NCI-H1105 (cell line): ENCODE measurements at places on chromosomes 16 and 17.

- DNase-seq, result no peak
Observed at GRCh38 chr17:6639014-6639585, 1.4 kb downstream of the KIAA0753 start.

- DNase-seq, result no peak
Observed at GRCh38 chr16:85838876-85839585, 39.5 kb downstream of the COX4I1 start.

DNA sequence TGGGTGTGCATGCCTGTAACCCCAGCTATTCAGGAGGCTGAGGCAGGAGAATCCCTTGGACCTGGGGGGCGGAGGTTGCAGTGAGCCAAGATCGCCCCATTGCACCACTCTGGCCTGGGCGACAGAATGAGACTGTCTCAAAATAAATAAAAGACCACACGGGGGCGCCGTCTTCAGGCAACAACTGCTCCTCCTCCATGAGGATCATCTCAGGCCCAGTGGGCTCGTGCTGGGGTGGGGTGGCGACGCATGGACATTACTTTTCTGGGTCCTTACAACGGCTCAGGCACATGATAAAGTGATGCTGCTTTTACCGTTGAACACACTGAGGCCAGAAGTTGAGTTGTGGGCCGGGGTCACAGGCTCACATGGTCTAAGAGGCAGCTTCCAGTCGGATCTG, 56.2 kb downstream of the PRMT7 start:
- DNase-seq, result no peak

DNA sequence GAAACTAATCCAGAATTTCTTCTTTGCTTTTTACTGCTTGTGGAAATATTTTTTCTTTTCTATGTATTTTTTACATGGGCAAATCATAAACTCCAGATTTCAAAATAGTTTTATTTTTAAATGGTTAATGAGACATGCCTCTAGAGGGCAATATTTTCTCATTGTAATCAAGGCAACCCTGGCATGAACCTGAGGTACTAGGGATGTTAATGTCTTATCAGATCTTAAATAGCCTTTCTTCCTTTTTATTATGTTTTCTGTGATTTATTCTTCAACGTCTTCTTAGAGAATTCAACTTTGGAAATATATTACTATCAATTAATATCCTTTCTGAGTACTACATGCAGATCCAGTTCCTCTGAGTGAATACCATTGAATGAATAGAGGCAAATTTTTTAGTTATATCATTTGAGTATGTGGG, 324.7 kb downstream of the BCAS3 start:
- peak; percentile 24 for DNase-seq

DNA sequence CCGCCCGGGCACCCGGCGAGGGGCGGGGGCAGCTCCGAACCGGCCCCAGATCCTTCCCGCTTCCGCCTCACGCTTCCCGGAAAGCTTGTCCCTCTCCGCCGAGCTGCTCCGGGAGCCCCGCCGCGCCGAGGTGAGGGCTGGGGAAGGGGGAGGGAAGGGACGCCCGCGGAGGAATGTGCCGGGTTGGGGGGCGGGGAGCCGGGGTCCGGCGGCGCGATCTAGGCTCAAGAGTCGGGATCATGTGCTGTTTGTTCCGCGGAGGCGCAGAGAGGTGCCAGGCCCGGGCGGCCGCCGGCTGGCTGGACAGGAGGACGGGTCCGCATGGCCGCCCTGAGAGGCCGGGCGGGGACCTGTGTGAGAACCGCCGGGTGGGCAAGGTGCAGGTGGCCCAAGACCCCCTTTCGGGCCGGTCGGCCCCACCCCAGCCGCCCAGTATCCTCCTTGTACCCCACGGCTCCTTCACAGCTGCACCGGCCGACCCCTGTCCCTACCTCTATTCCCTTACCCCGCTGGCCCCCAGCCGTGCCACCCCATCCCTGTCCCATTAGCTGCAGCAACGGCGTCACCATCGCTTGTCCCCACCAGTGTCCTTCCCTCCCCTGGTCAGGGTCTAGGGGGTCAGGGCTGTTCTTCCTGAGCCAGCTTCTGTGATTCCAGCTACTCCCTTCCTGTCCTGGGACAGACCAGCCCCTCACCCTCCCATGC, 429 bp downstream of the KIF1C start:
- no peak for DNase-seq

- no peak for DNase-seq
Observed at GRCh38 chr17:65388911-65389310, 172.5 kb downstream of the AXIN2 start.

- DNase-seq, result no peak
Observed at GRCh38 chr16:27254262-27254811, 14.2 kb downstream of the NSMCE1 start.

- no peak for DNase-seq
Observed at GRCh38 chr17:61087024-61087423, 312.6 kb upstream of the TBX2 start.

DNA sequence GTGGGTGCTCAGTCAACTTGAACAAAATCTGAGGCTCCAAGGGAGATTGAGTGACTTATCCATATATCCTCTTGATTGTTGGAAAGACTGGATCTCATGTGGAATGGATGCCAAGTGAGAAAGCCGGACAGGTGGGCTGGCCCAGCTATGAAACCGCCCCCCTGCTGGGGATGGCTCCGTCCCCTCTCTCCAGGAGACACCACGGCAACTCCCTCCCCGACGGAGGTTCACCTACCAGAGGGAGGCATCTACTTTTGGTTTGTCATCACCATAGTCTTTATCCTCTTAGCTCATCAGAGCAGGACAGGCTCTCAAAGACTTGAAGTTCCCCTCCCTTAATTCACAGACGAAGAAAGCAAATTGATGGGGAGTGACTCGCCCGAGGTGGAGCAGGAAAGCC, 1.8 kb upstream of the ALG1 start:
- no peak for DNase-seq

DNA sequence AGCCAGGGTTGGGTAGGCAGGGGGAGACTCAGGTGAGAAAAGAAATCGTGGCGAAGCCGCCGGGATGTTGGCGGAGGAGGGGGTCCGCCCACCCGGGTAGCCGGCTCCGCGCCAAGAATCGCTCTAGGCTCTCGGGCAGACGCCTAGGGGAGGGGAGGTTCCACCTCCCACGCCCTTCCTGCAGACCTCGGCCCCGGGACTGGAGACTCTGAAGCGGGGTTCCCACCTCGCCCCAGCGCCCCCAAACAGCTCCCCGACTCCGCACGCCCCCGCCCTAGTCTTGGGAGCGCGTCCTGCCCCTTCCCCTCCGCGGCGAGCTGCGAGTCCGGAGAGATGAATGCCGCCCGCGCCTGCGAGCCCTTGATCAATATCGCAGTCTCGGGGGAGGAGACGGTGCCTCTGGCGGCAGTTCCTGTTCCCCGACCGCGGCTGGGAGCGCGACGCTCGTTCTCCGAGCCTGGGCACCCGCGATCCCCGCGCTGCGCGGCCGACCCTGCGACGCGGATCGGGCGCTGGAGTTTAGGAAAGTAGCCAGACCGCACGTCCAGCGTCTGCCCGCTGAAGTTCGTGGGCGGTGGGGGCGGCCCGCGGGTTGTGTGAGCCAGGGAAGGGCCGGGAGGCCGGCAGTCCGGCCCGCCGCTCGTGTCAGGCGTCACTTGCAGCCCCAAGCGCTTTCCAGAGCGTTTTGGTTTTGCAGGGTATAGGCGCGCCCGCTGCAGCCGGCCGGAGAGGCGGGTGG, 790 bp downstream of the CRHR1 start:
- DNase-seq, result peak; percentile 40

GRCh38 chr16:64151990-64152767, 969.7 kb downstream of the CDH11 start:
- no peak for DNase-seq

DNA sequence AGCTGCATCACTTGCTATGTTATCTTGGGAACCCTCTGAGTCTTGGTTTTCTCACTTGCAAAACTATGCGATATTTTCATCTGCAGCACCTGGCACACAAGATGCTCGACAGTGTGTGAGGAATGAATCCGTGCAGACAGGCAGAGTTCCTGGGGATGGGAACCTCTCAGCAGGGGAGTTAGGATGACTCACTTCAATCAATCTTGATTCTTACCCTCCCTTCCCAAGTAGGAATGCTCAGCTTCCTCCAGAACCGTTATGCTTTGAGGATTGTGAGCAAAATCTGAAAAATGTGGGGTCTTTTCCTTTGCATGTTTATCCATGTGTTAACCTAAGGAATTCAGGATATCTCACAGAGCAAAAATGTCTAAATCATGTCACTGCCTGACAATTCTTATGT, 68.9 kb upstream of the HNF1B start:
- no peak for DNase-seq

DNA sequence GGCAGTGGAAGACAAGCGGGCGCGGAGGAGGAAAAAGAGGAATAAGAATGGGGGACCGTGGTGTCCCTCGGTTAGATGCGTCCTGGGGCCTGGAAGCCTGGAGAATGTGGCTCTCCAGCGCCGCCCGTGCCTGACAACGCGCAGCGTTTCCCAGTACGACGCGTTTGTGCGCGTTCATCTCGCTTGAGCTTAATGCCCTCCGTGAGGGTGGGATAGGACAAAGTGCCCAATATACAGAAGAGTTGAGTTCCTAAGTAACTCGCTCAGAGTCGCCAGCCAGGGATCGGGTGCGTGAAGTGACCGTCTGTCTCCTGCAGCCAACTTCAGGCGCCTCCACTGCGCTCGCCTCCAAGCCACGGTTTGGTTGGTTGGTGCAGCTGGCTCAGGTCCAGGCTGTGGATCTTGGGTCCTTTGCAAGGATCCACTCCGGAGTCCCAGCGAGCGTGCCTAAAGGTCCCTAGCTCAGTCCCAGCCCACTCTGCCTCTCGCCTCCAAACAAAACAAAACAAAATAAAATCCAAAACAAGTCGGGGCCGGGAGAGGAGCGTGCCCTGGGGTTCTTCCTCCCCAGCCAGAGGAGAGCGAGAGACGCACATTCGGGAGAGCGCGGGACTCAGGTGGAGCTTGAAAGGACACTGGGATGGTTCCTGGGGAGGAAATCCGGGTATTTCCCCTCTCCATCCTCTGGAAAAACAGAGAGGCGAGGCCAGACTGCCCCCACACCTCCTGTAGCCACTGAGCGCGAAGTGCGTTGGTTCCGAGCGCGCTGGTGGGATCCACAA, 974 bp downstream of the GALR2 start:
- DNase-seq, result no peak

- no peak for DNase-seq
Observed at GRCh38 chr16:69413045-69413664, 11.3 kb upstream of the CYB5B start.

DNA sequence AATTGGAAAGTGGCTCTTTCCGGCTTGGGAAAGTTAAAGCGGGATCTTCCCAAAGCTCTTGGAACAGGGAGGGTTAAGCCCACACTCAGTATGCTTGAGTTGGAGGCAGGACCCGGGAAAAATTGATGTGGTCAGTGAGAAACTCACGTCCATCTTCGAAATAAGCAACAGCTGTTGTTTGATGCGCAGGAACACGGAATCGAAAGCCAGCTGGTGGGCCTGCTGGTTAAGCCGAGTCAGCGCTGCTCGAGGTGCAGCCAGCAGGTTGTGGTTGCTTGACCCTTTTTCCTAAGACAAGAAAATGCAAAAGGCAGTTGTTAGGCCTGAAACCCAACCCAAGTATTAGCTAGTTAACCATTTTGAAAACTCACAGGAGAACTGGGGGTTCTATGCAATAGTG, 49.4 kb downstream of the COG7 start:
- DNase-seq, result no peak

DNA sequence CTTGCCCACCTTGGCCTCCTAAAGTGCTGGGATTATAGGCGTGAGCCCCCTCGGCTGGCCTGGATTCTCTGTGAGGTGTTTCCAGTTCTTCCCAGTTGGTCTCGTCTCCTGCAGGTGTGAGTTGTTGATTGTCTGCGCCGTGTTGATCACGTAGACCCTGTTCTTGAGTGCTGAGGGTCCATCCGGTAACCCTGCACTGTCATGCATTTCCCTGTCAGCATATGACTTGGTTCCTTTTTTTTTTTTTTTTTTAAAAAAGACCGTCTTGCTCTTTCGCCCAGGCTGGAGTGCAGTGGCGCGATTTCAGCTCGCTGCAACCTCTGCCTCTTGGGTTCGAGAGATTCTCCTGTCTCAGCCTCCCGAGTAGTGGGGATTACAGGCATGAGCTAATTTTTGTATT, 17.3 kb downstream of the MGRN1 start:
- DNase-seq, result no peak

GRCh38 chr16:20853981-20854620, 46.1 kb downstream of the DCUN1D3 start:
- no peak for DNase-seq

DNA sequence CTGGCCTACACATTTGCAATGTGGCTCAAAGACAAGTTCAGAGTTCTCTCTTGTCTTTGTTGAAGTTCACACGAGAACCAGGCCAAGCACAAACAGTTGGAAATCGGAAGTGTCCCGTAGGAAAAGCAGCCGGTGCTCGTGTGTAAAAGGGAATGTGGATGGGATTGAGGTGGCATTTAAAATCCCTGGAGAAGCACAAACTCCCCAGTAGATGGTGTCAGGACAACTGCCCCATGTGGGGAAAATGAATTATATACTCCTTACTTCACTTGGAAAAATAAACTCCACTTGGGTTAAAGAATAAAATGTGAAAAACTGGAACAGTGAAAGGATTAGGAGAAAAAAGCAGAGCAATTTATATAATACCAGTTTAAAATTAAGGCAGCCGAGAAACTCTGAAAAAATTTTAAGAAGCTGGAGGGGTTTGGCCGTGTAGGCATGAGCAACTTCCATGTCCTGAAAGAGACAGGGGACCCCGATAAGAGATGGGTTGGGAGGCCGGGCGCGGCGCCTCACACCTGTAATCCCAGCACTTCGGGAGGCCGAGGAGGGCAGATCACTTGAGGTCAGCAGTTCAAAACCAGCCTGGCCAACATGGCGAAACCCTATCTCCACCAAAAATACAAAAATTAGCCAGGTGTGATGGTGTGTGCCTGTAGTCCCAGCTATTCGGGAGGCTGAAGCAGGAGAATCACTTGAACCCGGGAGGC, 28.1 kb downstream of the CBFA2T3 start:
- no peak for DNase-seq

DNA sequence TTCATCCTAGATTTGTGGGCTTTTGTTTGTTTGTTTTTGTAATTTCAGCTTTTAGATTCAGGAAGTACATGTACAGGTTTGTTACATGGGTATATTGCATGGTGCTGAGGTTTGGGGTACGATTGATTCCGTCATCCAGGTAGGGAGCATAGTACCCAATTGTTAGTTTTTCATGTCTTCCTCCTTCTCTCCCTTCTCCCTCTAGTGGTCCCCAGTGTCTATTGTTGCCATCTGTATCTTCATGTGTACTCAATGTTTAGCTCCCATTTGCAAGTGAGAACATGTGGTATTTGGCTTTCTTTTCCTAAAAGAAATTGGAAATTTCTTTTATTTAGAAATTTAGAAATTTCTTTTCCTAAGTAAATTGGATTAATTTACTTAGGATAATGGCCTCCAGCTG, 37.1 kb upstream of the BCAS3 start:
- DNase-seq, result no peak
